Skeletal muscle tissue (tissue), 5 donors: ENCODE measurements at places on chromosomes 16 and 17. TPM values are rescaled to one million over a fixed set of nuclear protein-coding genes. Genes with fewer than 3 reads are reported as not detected.

The SMIM36 gene
- not detected for total RNA-seq

The GPRC5C gene
- 44.4 TPM for total RNA-seq

The UNC45B gene
- 146 TPM for total RNA-seq

The HOXB4 gene
- total RNA-seq: 1.0 TPM

The ST6GALNAC2 gene
- total RNA-seq: 2.6 TPM

The SP6 gene
- under 0.01 TPM for total RNA-seq

The STX8 gene
- 68.4 TPM for total RNA-seq

The FBXW10 gene
- not detected for total RNA-seq

The ABCC11 gene
- total RNA-seq: not detected

The IL17C gene
- not detected for total RNA-seq

The CCL17 gene
- total RNA-seq: not detected

The ABCA8 gene
- total RNA-seq: 116 TPM

The KCNH6 gene
- total RNA-seq: not detected

The CPD gene
- total RNA-seq: 41.8 TPM

The ORC6 gene
- total RNA-seq: 3.1 TPM

The EVPLL gene
- not detected for total RNA-seq

The PDILT gene
- total RNA-seq: not detected

The IRX5 gene
- 2.1 TPM for total RNA-seq

The TBC1D3 gene
- not detected for total RNA-seq

The TMIGD1 gene
- total RNA-seq: not detected

The HOXB7 gene
- total RNA-seq: 1.0 TPM

The CHST5 gene
- not detected for total RNA-seq

The MYH11 gene
- total RNA-seq: 23.0 TPM

The SHISA9 gene
- not detected for total RNA-seq

The ZNF200 gene
- 9.4 TPM for total RNA-seq

The PPP1R27 gene
- total RNA-seq: 35.0 TPM

The RBBP6 gene
- 29.2 TPM for total RNA-seq

The CNTNAP4 gene
- 15.1 TPM for total RNA-seq

The METTL23 gene
- 19.3 TPM for total RNA-seq

The MYL11 gene
- 12,119 TPM for total RNA-seq

The IGF2BP1 gene
- 4.7 TPM for total RNA-seq

The SPATA32 gene
- not detected for total RNA-seq

The CDRT15L2 gene
- not detected for total RNA-seq

The DBF4B gene
- 2.6 TPM for total RNA-seq

The WSB1 gene
- total RNA-seq: 107 TPM

The NHLRC4 gene
- 1.6 TPM for total RNA-seq

The TMEM100 gene
- total RNA-seq: 6.3 TPM

The TNFSF12 gene
- total RNA-seq: 4.7 TPM

The CD19 gene
- total RNA-seq: 2.1 TPM

The HSD11B2 gene
- 2.6 TPM for total RNA-seq

The CCL5 gene
- 0.52 TPM for total RNA-seq

The ZNF205 gene
- total RNA-seq: 7.3 TPM

The RNF227 gene
- 2.6 TPM for total RNA-seq

The UBALD1 gene
- total RNA-seq: 1.0 TPM

The SLFN13 gene
- total RNA-seq: 1.0 TPM

The ASIC2 gene
- total RNA-seq: not detected

The CHD9NB gene
- 0.52 TPM for total RNA-seq

The DPEP1 gene
- not detected for total RNA-seq

The COX4I1 gene
- 332 TPM for total RNA-seq

The PLA2G10 gene
- not detected for total RNA-seq

The GAS2L2 gene
- total RNA-seq: not detected

The CLEC19A gene
- not detected for total RNA-seq

The MEIOC gene
- total RNA-seq: 0.52 TPM

The USP31 gene
- 8.9 TPM for total RNA-seq

The MT1G gene
- not detected for total RNA-seq

The SLC52A1 gene
- not detected for total RNA-seq

The PRSS22 gene
- not detected for total RNA-seq

The ERI2 gene
- total RNA-seq: 11.5 TPM

The NACA2 gene
- total RNA-seq: not detected

The HBA1 gene
- total RNA-seq: 2,922 TPM
